ENCODE measurements at places on chromosomes 13 and 19. TPM values are rescaled to one million over a fixed set of nuclear protein-coding genes. Genes with fewer than 3 reads are reported as not detected.

The TEX26 gene
- polyA plus RNA-seq: 1.2 TPM

- no peak for DNase-seq
Observed at GRCh38 chr13:33548069-33548468, 262.5 kb upstream of the STARD13 start.

DNA sequence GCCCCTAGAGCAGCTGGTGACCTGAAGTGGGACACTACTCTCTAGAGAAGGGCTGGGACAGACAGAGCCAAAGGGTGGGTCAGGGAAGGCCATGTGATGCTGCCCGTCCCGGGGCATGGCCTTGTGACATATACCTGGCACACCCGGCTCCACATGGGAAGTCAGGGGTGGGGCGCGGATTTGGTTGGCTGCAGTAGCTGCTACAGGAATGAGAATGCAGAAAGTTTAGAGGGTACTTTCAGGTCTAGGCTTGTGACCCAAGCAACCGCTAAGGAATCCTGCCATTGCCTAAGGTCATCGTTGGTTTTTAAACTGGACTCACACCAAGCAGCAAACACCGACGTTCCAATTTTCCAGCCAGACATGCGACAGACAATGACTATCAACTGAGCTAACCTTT lies 25.9 kb downstream of the RCBTB2 start:
- no peak for DNase-seq

- no peak for DNase-seq
Observed at GRCh38 chr13:46160471-46161066, 21.4 kb downstream of the LCP1 start.

Data from right lung (tissue), 10 donors.